ENCODE measurements at places on chromosomes 5 and 9.
A peak's percentile ranks its signal among the peaks of the same experiment; 100 is the strongest.

- DNase-seq = no peak
- H3K27ac ChIP-seq = no peak overlapping the region
- no peaks in the 10 kb centered on the region for H3K4me1 ChIP-seq
- H3K27me3 ChIP-seq = peaks cover 51% of the 10 kb centered on the region
- no peaks in the 10 kb centered on the region for H3K36me3 ChIP-seq
Measured at GRCh38 chr5:174737330-174737729, 12.9 kb downstream of the MSX2 start.

DNA sequence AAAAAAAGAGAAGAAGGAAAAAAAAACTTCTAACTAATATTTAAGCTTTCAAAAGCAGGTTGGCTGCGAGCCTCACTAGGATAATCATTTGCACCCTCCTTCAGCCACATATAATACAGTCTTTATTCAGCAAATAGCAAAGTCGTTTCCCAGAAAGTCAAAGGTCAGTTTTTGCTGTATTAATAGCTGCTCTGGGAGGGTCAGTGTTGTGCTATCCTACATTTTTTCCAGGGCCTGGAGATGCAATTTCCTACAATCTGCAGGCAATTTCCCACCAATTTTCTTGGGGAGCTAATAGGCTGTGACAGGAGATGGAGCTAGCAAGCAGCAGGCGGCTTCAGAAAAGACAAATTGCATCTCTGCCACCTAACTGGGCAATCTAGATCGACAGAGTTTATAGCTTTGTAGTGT lies 136.8 kb downstream of the TLE1 start:
- H3K27me3 ChIP-seq = no peaks in the 10 kb centered on the region
- H3K36me3 ChIP-seq = no peaks in the 10 kb centered on the region
- no peak for DNase-seq
- H3K4me1 ChIP-seq = no peaks in the 10 kb centered on the region
- H3K27ac ChIP-seq = no peak overlapping the region

DNA sequence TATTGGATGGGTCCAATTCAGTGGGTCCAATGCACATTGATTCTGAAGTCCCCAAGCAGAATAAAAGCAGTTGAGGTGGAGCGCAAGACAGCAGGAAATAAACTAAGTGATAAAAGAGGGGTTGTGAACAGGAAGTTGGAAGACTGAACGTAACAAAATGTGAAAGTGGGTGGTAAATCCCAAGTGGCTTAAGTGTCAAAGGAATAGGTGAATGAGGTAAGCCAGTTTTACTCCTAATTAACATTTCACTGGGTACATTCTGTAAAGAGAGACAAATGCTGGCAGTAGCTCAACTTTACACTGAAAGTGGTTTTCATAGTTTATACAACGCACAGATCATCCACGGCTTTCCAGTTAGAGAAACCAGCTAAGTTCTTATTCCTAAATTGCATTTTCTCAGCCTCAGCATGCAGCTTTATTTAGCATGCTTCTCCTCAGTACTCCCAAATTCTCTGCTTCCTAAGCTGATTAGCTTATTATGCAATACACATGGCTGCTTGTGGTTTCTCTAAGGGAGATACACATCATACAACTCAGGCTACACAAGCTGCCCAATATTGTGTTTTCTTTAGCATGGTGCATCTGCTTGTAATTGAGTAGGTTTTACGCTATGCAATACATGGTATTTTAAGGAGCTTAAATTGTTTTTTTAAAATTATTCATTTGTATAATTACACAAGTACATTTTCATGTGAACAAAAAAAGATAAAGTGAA lies 34.2 kb upstream of the HSD17B4 start:
- H3K36me3 ChIP-seq = no peaks in the 10 kb centered on the region
- H3K27ac ChIP-seq = no peak overlapping the region
- no peak overlapping the region for H3K4me3 ChIP-seq
- H3K4me1 ChIP-seq = peaks cover 14% of the 10 kb centered on the region

- H3K4me1 ChIP-seq = no peaks in the 10 kb centered on the region
- H3K27me3 ChIP-seq = peaks cover 29% of the 10 kb centered on the region
- peaks cover 9% of the 10 kb centered on the region for H3K36me3 ChIP-seq
- H3K4me3 ChIP-seq = no peak overlapping the region
- DNase-seq = no peak
Measured at GRCh38 chr5:170860818-170861666, 776 bp upstream of the RANBP17 start.

DNA sequence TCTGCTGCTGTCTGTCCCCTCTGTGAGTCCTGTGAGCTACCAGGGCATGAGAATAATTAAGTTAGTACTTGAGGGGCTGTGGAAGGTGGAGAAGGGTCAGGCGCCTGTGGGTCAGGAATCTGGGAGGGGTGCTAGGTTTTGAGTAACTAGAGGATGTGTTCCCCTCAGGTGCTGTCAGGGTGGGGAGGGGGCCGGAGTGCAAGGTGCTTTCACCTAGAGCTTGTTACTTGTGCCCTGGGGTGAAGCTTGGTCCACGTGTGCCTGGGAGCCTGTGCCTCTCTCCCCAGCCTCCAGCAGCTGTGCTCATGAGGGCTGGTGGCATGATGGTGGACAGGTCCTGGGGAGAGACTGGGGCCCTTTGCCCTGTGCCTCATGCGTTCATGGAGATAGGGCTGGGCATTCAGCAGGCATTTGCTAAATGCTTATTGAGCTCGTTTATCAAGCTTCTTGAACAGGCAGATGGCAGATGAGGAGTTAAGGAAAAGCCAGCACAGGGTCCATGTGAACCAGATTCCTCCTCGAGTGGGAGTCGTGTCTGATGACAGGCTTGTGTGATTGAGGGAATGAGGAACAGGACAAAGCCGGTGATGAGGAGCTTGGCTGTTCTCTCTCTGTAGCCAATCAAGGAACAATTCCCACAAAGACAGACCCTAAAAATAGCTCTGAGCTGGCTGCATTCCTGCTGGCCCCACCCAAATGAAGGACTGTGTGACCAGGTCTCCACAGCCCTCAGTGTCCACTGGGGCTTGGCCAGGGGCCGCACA lies 40.9 kb downstream of the CACNA1B start:
- H3K27me3 ChIP-seq = no peaks in the 10 kb centered on the region
- no peaks in the 10 kb centered on the region for H3K36me3 ChIP-seq
- no peaks in the 10 kb centered on the region for H3K4me1 ChIP-seq
- no peak overlapping the region for H3K4me3 ChIP-seq
- no peak for DNase-seq

GRCh38 chr5:58794875-58795274 lies 212.0 kb downstream of the RAB3C start:
- peak; percentile 55 for DNase-seq
- no peak overlapping the region for H3K4me3 ChIP-seq
- H3K36me3 ChIP-seq = no peaks in the 10 kb centered on the region
- peaks cover 3% of the 10 kb centered on the region for H3K27me3 ChIP-seq
- H3K4me1 ChIP-seq = no peaks in the 10 kb centered on the region
- no peak overlapping the region for H3K27ac ChIP-seq

GRCh38 chr9:33778700-33779351 lies 16.5 kb upstream of the PRSS3 start:
- H3K27ac ChIP-seq = no peak overlapping the region
- peaks cover 35% of the 10 kb centered on the region for H3K27me3 ChIP-seq
- H3K4me1 ChIP-seq = peaks cover 13% of the 10 kb centered on the region

DNA sequence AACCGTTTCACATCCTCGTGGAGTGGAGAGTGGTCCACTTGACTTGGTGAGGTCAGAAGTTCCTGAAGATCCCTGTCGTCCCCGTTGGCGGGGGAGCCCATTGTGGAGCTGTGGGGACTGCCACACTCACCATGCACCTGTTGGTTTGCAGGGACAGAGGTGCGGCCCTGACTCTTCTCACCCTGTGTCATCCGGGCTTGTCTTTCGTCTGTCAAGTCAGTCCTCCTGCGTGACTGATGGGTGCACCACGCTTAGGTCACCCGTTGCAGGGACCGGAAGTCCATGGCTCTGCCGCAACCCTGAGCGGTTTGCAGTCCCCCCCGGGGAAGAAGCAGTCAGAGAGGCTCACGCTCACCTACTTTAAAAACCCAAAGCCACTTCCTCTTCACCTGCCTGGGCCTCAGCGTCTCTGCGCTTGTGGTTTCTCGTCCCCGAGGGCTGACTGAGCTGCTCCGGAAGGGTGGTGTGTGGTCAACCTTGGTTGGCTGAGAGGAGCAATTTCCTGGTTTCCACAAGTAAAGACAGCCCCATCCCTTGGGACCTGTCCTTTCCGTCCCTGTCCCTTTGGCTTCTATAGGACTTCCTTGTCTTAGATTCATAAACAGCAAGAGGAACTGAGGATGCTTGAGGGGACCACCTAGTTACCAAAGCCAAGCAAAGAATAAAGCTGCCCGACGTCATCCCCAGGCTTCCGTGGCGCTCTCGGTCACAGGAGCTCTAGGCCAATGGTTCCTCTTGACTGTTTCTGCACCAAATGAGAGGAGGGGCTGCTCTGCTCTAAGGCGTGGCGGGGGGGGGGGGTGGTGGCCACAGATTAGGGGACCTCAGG lies 53.2 kb downstream of the USP20 start:
- peaks cover 76% of the 10 kb centered on the region for H3K4me1 ChIP-seq
- peak overlapping the region; percentile 99 for H3K27ac ChIP-seq
- DNase-seq = peak; percentile 97

GRCh38 chr9:88748566-88749261 lies 213.7 kb downstream of the NXNL2 start:
- DNase-seq = no peak
- H3K4me1 ChIP-seq = no peaks in the 10 kb centered on the region
- H3K4me3 ChIP-seq = no peak overlapping the region
- no peak overlapping the region for H3K27ac ChIP-seq

DNA sequence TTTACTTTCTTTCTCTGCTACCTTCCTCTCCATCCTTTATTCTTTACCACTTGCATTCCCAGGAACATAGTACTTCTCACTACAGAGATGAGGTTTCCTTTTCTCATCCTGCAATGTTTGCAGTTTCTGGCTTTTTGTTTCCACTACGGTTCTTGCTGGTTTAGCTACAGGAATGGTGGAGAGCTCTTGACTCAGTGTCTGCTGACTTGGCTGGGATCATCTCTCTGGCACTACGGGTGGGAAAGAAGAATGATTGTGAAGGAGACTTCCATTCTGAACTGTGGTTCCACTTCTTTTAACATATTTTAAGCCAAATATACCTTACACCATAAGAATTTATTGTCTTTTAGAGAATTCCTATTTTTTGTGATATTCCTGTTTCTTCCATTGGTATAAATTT lies 65.1 kb downstream of the NREP start:
- peaks cover 2% of the 10 kb centered on the region for H3K4me1 ChIP-seq
- H3K36me3 ChIP-seq = no peaks in the 10 kb centered on the region
- DNase-seq = no peak
- no peak overlapping the region for H3K4me3 ChIP-seq
